ENCODE measurements at places on chromosomes 11 and 22. TPM values are rescaled to one million over a fixed set of nuclear protein-coding genes. Genes with fewer than 3 reads are reported as not detected.

The MRGPRX3 gene
- total RNA-seq: not detected

The NLRP14 gene
- not detected for total RNA-seq

The MS4A12 gene
- total RNA-seq: not detected

DNA sequence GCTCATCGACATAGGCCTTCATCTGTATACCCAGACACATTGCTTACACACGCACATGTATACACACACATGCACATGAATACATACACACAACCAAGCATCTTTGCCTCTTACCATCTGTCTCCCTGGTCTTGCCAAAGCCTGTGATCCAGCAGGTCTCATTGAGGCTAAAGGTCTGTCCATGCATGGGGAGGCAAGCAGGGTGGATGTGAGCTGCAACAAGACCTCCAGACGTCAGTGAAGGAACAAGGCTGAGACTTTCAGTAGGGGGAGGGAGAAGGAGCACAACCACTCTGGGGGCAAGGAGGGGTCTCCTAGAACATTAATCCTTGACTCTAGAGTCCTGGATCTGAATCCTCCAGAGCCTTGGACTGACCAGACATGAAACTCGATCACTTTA, 23.7 kb downstream of the TMPRSS13 start:
- no peak for DNase-seq

The CDC42BPG gene
- 0.65 TPM for total RNA-seq

DNA sequence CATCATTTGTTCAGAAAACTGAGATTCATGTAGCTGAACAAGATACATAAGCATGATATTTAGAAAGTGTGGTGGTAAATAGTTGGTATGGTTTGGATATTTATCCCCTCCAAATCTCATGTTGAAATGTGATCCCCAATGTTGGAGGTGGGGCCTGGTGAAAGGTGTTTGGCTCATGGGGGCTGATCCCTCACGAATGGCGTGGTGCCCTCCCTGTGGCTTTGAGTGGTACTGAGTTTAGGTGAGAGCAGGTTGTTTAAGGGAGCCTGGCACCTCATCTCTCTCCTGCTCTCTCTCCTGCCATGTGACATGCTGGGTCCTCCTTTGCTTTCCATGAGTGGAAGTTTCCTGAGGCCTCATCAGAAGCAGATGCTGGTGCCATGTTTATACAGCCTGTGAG, 48.1 kb downstream of the NXPE1 start:
- no peak for DNase-seq

- DNase-seq: peak; percentile 62
Measured at GRCh38 chr11:46285594-46286033, 8.2 kb downstream of the CREB3L1 start.

GRCh38 chr11:120985718-120986569, 38.0 kb upstream of the TBCEL start:
- peak; percentile 55 for DNase-seq

DNA sequence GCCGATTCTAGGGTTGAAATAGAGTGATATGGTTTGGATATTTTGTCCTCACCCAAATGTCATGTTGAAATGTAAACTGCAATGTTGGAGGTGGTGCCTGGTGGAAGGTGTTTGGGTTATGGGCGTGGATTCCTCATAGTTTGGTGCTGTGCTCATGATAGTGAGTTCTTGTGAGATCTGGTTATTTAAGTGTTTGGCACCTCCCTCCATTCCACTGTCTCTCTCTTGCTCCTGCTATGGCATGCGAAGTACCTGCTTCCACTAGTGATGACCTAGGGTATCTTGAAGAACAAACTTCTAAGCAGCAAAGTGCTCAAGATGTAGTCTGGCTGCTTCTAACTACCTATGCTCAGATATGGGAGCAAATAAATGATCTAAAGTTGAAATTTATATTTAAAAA, 56.0 kb upstream of the TSPAN18 start:
- no peak for DNase-seq

GRCh38 chr11:112058103-112058502, 15.7 kb downstream of the PIH1D2 start:
- no peak for DNase-seq

GRCh38 chr11:123052901-123053721, 8.8 kb downstream of the HSPA8 start:
- DNase-seq: no peak

The CSRP3 gene
- 1,159 TPM for total RNA-seq

- DNase-seq: no peak
Measured at GRCh38 chr11:71386202-71386601, 62.0 kb downstream of the DHCR7 start.

GRCh38 chr22:45429981-45430775, 16.7 kb downstream of the RIBC2 start:
- DNase-seq: no peak

DNA sequence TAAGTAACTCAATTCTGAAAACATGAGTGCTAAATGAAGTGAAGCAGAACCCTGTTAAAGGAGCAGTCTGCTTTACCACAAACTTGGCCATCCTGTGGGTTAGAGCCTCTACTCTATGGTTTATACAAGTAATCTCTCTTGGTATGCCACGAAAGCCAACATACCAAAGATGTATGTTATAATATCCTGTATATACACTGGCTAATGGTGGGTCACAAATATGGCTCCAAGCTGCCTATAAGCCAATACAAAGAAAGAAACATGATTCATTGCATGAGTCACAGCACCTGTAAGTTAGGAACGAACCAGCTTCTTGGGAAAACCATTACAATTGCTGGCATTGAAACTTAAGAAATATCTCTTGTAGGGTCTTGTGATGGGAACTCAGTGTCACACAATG, 16.1 kb downstream of the XRRA1 start:
- no peak for DNase-seq

The C11orf86 gene
- not detected for total RNA-seq

DNA sequence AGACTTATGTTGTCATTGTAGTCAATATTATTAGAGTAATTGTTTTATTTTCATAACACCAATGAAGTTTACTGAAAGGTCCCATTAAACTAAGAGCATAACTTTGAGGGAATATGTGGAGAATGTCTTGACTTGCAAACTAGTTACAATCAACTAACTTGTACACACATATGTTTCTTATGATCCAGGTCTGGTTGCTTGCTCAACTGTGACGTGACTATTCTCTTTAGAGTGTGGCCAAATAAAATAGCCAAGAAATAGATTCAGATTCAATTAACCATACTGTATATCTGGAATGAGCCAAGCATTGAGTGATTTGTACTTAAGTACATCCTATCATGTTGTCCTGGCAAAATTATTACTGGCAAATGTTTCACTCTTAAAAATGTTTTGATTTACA, 101.7 kb downstream of the METTL15 start:
- no peak for DNase-seq

DNA sequence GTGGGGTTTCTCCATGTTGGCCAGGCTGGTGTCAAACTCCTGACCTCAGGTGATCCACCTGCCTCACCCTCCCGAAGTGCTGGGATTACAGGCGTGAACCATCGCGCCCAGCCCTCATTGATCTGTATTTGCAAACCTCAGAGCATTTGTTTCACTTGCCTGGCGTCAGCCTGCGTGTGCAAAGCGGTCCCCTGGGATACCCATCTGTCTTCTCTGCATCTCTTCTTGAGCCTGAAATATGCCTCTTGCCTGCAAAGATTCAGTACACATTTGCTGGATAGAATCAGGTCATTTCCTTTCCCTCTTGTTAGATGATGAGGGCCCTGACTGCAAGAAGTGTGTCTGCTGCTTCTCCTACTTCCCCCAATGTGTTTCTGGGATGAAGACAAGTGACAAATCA, 1291.0 kb downstream of the TBC1D22A start:
- DNase-seq: no peak

The GPHA2 gene
- not detected for total RNA-seq

The FDXACB1 gene
- total RNA-seq: 1.0 TPM

The TUBA8 gene
- total RNA-seq: 98.8 TPM

The OR51B5 gene
- not detected for total RNA-seq

DNA sequence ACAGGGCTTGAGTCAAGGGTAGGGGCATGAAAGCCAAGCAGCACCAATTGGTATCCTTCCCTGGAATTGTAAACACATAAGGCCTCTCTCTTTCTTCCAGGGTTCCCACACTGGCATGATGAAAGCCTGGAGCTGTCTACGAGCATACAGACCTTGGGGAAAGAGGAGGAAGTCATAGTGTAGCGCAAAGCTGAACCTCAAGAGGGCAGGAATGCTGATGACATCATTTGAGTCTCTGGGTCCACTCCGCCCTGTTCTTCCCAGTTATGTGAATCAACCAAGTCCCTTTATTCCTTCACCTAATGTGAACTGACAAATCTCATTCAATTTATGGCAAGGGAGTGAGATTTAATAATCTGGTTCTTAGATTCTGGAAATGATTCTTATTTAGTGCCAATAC, 266.4 kb upstream of the NCAM1 start:
- no peak for DNase-seq

- no peak for DNase-seq
Measured at GRCh38 chr11:78070621-78071020, 7.0 kb downstream of the THRSP start.

The KIRREL3 gene
- total RNA-seq: 2.1 TPM

DNA sequence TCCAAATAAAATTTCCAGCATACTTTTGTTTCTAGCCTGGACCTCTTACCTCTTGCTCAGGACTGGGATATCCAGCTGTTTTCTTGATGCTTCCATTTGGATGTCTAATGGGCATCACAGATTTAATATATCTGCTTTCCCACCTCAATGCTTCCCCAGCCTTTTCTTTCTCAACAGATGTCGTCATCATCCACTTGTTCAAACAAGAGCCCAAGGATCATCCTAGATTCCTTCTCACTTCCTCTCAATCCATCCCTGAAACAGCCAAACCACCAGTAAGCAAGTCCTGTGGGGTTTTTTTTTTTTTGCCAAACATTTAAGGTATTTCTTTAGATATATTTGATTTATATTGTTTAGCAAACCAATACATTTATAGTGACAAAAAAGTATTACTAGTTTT, 12.5 kb downstream of the THY1 start:
- DNase-seq: no peak

The FOLH1 gene
- 0.92 TPM for total RNA-seq

- peak; percentile 82 for DNase-seq
Measured at GRCh38 chr11:46363031-46363407, 15.8 kb downstream of the DGKZ start.

DNA sequence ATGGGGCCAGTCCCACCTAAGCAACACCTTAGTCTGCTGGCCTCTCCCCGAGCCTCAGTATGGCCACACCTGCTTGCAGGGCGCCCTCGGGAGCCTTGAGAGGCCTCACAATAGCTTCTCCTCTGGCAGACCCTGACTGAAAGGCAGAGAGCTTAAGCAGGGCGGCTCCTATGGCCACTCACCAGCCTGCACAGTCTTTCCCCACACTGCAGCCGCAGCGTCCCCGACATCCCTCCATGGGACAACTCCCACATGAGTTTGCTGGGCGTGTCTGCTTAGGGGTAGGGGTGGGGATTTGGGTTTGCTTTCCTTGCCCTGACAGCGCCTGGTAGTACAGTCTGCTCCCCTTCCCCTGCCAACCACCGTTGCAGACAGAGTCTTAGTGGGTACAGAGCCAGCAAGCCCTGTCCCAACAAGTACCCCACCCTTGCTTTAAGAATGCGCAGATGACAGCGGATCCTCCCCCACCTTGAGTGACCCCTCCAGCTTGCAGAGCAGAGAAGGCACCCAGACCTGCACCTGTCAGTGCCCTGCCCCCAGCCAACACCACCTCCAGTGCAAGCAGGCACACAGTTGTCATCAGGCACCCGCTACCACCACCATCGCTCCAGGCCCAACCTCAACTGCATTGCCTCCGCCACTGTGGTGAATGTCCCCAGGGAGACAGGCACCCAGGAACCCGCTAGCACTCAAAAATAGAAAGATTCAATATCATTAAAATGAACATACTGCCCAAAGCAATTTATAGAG, 413.8 kb upstream of the ARHGAP42 start:
- no peak for DNase-seq

DNA sequence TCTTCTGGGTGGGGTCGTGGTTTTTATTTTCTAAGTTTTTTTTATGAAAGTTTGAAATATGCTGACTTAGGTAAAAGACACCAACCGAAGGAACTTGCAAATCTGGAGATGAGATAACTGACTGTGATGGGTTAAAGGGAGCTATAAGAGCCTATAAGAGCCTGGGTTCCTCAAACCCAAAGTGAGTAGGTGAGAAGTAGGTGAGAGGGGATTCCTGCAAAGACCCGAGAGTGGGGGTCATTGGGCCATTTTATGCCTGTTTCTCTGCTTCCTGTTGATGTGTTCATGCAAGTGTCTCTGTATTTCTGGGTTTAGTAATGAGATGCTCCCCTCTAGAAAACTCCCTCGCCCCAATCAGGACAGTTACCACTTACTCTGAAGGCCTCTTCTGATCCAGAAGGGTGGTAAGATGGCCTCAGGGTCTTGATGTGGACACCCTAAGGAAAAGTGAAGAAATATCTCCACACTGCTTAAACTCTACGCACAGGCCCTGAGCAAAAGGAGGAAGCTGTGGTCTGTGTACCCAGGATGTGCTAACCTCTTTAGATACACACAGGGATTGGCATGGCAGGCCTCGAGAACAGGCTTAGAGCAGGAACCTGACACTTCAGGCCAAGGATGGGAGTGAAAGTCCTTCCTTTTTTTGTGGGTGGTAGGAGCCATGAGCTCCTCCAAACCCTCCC, 1.8 kb downstream of the FLI1 start:
- DNase-seq: no peak
